Activated CD4-positive, alpha-beta T cell treated with anti-CD3 and anti-CD28 coated beads for 24 hours (primary cell): ENCODE measurements at places on chromosomes 16 and 17.

- no peak for DNase-seq
Observed at GRCh38 chr17:69856946-69857345, 218.1 kb upstream of the KCNJ16 start.

DNA sequence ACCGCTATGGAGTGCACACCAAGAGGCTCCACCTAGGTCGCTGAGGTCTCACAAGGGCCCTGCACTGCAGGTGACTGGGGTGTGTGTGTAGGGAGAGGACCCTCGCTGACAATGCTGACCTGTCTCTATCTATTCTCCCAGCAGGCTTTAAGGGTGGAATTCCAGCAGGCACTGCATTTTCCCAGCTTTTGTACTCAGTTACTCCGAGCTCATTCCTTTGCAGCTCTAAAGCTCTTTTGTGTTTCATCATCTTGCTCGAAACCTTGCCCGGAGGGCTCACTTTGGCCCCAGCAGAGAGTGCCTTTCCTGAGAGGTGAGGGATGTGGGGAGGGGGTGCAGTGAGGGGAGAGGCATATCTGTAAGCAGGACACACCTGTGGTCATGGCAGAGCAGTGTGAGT, 39.3 kb downstream of the SMPD3 start:
- no peak for DNase-seq

DNA sequence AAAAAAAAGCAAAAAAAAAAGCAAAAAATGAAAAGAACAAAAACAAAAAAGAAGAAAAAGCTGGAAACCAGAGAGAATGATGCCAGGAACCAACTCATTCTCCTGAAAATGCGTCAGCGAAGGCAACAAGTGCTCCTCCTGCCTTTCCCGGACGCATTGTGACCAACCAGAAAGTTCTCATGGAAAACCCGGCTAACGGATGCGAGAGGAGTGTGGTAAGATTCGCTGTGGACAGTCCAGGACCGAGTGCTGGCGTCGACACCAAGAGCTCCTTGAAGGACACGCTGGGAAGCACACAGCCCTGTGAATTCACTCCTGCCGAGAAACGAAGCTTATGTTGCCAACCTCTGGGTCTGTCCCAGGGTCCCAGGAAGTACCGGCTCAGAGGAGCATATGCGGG, 43.4 kb downstream of the METRNL start:
- no peak for DNase-seq

DNA sequence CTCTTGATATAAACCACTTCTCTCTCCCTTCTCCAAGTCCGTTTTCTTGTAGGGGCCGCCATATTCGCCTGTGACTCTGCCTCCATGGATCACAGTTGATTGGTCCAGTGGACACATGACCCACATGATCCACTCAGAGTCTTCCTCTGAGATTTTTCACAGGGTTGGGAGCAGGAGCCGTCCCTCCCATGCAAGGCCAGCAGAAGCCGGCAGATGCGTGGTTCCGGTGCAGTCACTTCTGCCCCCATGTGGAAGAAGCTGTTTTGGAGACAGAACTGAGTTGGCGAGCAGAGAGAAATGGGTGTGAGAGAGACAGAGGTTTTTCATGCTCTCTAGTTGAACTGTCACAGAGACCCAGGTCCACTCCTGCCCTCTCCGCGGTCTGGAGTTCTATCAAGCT, 83.3 kb downstream of the C16orf95 start:
- DNase-seq: no peak

- DNase-seq: no peak
Observed at GRCh38 chr16:52618753-52619497, 72.0 kb upstream of the TOX3 start.

DNA sequence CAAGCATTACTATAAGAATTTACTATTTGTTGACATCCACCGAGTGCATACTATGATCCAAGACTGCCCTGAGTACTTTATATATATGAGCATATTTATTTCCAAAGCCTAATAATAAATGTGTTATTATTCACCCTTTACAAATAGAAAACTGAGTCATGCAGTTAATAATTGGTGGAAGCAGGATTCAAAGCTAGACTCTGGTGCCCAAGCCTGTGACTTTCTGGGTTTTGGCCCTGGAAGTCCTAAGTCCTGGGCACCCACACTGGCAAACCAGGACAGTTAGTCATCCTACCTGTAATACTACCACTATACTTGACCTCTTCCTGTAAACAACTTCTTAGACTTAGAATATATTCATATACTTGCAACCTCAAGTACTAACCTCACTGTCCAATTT, 257.4 kb upstream of the IRX5 start:
- DNase-seq: no peak

DNA sequence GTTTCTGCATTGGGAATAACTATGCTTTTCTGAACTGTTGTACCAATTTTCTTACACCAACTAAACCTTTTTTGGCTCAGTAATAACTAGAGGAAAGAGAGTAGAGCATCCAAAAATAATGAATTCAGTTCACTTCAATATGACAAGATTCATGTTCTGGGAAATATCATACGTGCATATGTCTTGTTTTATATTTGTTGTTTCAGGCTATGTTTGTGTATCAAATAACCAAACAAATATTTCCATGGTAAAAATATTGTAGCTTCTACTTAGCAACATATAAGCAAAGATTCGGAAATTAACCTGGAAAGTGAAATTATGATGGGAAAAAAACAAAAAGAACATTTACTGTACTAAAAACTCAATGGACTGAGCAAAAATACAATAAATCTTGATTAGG, 503.2 kb downstream of the TMEM114 start:
- DNase-seq: no peak

DNA sequence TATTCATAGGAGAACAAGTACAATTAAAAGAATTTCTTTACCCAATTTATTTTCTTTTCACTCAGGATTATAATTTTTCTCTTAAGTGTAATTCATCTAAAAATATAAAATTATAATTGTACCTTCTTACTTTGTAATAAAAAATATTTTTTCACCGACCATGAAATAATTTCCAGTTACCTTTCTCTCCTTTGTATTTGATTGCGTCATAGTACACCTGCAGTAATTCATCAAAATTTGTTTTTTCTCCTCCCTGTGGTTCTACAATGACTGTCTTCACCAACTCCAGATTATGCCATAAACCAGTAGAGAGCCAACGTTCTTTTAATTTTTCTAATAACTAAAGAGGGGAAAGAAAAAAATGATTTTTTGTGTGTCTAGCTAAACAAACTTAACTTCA, 119.1 kb downstream of the BRIP1 start:
- no peak for DNase-seq

DNA sequence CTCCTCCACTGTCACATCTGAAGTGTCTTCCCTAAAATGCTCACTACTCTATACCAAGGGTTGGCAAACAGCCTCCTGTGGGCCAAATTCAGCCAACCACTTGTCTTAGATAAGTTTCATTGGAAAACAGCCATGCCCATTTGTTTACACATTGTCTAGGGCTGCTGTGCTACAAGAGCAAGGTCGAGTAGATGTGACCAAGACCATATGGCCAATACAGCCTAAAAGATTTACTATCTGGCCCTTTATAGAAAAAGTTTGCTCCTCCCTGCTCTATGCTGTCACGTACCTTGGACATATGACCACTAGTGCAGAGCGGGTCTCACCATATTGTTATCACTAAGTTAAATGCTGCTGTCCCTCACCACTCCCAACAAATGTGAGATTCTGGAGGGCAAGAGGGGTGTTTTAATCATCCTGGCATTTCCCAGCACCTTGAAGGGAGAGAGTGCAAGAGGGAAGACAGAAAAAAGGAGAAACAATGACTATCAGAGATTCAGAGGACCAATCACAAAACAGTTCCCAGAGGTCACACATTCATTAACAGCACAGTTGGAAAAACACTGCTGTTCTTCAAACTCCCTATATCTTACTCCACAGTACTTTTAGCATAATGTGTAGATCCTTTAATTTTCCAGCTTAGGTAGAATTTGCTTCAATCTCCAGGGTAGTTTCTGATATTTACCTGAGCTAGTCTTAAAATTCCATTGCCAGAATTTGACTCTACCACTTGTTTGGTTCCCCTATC, 13.2 kb downstream of the LSM12 start:
- no peak for DNase-seq

- DNase-seq: no peak
Observed at GRCh38 chr17:3885271-3885670, 7.6 kb downstream of the CAMKK1 start.

DNA sequence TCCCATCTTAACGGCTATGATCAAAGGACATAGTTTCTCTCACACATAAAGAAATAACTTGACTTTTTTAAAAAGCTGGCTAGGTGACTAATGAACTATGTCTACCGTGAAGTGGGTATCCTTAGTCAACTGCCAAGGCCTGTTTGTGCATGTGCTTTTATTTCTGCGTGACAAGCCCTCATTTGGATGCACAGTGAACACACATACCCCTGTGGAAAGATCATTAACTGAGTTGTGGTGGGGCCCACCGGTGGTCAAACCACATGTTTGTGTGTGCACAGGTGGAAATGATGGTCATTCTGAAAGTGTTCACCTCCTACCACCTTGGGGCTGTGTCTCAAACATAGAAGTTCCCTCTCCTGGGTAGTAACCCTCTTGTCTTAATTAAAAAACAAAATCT, 256.1 kb upstream of the SALL1 start:
- no peak for DNase-seq

DNA sequence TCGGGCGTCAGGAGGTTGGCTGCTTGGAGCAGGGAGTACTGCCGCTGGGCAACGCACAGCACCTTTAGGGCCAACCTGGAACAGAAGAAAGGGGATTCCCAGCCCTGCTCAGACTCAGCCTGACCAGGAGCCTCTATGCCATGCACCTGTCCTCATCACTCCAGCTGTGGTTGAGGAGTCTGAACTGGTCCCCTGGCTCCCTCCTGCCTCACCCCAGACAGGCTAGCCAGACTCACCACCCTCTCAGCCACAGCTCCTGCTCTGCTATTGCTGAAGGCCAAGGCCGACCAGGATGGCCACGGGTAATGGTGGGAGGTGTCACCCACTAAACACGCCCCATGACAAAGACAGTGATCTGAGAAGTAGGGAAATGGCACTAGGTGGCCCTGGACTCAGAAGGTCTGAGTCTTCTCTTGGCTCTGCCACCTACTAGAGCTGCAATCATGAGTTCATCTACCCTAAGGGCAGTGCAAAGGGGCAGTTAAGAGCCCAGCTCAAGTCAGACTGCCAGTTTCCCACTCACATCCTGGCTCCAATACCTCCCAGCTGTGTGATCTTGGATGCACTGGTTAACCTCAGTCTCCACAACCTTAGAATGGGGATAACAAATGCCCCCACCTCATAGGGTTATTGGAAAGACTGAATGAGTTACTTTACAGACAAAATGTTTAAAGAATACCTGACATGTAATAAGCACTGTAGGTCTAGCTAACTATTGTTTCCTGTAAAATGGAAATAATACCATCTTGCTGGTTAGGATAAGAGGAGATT, 13.8 kb upstream of the GFAP start:
- no peak for DNase-seq

- DNase-seq: no peak
Observed at GRCh38 chr17:17350491-17351355, 47.5 kb downstream of the NT5M start.

GRCh38 chr17:29595943-29596774, 3.2 kb downstream of the ANKRD13B start:
- no peak for DNase-seq

GRCh38 chr16:4089811-4090301, 26.4 kb downstream of the ADCY9 start:
- no peak for DNase-seq

DNA sequence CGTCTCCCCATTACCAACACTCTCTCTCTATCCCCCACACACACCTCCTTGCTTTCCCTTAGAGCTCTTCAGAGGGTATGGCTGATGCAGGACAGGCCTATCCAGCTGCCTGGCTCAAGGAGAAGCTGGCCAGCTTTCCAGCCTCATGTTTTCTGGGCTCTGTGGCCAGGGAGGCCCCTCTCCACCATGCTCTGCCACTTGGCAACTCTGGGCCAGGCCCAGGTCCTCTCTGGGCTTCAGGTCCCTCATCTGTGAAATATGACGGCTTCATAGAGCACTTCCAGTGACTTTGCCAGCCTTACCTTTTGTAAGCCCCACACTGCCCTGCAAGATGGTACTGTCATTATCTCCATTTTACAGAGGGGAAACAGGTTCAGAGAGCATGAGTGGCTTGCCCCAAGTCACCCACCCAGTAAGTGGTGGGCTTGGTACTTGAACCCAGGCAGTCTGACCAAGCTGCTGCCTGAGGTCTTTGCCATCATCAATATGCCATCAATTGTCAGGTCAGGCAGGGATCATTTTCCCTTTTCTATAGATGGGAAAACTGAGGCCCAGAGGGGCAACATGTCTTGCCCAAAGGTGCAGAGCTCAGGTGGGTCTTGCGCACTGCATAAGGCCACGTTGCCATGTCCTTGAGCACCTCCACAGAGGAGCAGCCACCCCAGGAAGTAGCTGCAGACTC, 548 bp upstream of the ADGRG5 start:
- DNase-seq: no peak

DNA sequence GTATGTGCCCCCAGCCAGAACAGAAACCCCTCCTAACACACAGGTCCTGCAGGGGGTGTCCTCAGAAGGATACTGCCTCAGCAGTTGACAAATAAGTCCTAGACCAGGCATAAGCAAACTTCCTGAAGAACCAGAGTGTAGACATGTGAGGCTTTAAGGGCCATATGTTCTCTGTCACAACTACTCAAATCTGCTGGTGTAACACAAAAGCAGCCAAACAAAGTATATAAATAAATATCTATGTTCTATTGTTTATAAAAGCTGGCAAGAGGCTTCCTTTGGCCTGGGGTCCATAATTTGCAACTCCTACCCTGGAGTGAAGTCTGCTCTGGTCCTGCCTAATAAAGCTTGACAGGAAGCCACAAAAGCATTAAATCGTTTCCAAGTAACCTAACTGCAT, 9.9 kb downstream of the FAM83G start:
- no peak for DNase-seq

GRCh38 chr17:75712446-75712845, 8.8 kb upstream of the ITGB4 start:
- no peak for DNase-seq

DNA sequence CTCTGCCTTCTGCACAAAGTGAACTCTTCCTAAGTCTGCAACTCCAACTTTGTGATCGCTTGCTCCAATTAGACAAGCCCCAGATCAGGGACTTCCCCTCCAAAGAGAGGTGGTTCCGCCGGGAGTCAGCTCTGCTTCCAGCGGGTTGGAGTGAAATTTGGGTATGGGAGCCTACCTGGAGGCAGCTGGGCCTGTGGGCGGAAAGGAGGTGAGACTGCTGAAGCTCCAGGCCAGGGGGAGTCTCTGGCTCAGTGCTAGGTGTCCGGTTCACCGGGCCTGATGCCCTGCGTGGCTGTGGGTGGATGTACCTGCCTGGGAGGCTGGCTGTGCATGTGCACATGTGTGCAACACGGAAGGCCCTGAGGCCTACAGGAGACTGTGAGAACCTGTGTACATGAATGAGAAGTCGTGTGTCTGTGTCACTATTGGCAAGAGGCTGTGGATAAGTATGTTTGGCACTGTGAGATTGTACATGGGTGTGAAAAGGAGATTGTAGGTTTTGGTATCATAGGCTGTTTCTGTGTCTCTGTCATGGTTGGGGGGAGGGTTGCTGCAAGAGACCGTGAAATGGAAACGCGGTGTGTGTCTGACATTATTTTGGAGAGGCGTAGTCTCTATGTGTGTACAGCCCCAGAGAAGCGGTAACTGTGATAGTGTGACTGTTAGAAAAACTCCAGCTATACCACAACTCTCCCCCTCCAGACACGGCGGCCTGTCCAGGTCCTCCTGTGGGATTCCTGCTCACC, 4.2 kb downstream of the LHX1 start:
- DNase-seq: no peak

GRCh38 chr17:12098568-12098967, 77.9 kb downstream of the MAP2K4 start:
- DNase-seq: no peak
